ENCODE measurements at places on chromosomes 16 and 17. TPM values are rescaled to one million over a fixed set of nuclear protein-coding genes. Genes with fewer than 3 reads are reported as not detected.

Gene FOXJ1
- 0.26 TPM for total RNA-seq

- no peak overlapping the region for H3K4me3 ChIP-seq
- no peaks in the 10 kb centered on the region for H3K36me3 ChIP-seq
- no peaks in the 10 kb centered on the region for H3K4me1 ChIP-seq
- no peaks in the 10 kb centered on the region for H3K27me3 ChIP-seq
- no peak for DNase-seq
Observed at GRCh38 chr16:84535408-84535807, 30.9 kb upstream of the MEAK7 start.

GRCh38 chr17:74547736-74548135 is 1.8 kb upstream of the CD300C start:
- no peak overlapping the region for H3K4me3 ChIP-seq
- H3K27me3 ChIP-seq, result 0 out of 2 replicates have a peak, but pooled peaks cover under 1% of the 10 kb centered on the region
- peak; percentile 61 for DNase-seq
- peaks cover 13% of the 10 kb centered on the region for H3K4me1 ChIP-seq
- no peak overlapping the region for H3K27ac ChIP-seq

DNA sequence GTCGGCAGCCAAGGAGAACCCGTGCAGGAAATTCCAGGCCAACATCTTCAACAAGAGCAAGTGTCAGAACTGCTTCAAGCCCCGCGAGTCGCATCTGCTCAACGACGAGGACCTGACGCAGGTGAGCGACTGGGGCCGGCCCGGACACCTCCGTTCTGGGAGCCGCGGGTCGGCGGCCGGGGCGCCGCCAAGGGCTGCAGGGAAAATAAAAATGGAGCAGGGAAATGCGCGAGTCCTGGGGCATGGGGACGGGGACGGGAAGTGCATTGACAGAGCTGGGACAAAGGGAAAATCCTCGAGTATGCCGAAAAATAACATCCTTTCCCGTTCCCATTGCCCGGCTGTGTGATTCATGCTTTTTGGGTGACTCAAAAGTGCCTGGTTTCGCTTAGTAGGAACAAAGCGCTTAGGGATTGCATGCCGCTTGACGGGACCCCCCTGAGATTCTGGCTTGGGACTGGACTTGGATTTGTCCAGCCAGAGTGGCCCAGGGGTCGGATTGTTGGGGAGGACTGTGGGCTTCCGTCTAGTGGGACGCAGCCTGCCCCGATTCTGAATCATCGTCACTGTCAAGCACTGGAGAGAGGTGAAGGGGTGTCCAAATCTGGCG is 699 bp downstream of the MPRIP start:
- peak overlapping the region; percentile 77 for H3K27ac ChIP-seq
- H3K4me1 ChIP-seq, result peaks cover 38% of the 10 kb centered on the region
- H3K36me3 ChIP-seq, result peaks cover 45% of the 10 kb centered on the region
- H3K27me3 ChIP-seq, result no peaks in the 10 kb centered on the region
- peak; percentile 58 for DNase-seq
- peak overlapping the region; percentile 100 for H3K4me3 ChIP-seq

Gene USH1G
- 0.04 TPM for total RNA-seq

All from PC-3 (cell line).